ENCODE measurements at places on chromosomes 1 and 21.

DNA sequence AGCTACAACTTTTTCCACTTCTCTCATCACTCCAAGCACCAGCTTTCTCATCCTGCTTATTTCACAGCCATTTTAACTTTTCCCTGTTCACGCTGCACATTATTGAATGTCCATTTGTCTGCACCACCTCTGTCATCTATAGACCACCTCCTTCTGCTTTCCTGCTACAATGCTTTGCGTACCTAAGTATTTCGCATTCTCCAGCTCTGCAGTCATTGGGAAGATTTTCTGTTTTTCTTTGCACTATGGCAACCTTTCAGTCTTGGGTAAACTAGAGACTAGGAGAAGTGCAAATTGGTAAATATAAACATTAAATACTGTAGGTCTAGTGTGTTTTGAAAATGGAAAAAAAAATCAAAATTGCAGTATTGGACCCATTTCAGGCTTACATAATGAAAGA is 835 bp downstream of the CCDC30 start:
- DNase-seq = no peak

DNA sequence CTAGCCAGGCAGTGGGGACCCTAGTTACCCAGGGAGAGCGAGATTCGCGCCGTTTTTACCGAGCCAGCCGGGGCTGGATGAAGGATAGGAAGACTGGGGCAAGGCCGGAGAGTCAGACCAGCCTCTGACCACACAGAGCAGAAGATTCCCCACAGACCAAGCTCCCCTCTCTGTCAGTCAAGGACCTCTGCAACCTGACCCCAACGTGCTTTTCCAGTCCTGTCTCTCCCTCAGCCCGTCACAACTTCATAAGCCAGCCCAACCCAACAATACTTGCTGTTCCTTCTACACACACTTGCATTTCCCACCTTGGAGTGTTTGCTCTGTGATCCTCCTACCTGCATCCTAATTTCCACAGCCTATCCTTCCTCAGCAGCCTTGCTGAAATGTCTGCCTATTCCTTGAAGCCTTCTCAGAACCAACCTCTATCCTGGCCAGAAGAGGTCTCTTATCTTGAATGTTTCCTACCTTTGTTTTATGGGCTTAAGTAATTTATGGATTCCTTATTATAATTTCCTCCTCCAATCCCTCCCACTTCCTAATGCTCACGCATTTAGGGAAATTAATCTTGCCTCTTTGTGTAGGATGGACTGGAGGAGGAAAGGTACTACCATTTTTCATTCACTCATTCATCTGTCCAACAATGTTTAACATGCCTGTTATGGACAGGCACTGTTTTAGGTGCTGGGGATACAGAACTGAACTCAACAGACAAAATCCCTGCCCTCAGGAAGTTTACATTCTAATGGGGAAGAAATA is at the start of gene GSTM3:
Gene GSTM3, minus strand, starts transcription at position 424 of the 759 bp plus-strand sequence. CDS start 751 bp downstream, outside the sequence.
- no peak for DNase-seq

DNA sequence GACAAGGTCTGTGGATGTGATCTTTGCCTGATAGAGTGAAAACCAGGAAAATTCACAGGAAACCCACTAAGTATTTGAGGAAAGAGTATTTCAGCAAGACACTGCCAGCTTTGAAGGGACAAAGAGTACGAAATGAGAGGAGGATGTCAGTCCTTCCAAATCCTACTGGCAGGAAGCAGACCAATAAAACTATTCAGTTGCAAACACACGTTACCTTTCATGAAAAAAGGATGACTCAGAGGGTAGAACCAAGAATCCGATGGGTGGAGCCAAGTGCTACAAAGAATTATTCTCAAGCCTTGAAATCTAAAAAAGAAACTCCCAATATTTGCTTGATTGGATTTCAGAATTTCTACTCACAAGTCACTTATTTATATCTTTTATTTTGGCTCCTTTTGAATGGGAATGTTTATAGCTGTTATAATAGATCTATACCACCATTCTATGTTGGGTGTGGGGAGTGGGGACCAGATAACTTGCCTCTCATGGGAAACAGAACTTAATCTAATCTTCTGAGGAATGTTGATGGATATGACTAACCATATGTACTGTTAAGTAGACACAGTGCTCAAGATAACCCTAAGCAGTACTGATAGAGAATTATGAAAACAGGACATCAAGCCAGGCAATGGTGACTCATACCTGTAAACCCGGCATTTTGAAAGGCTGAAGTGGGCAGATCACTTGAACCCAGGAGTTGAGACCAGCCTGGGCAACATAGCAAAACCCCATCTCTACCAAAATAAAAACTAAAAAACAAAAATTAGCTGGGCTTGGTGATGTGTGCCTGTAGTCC is 19.3 kb upstream of the HEATR1 start:
- DNase-seq = no peak

DNA sequence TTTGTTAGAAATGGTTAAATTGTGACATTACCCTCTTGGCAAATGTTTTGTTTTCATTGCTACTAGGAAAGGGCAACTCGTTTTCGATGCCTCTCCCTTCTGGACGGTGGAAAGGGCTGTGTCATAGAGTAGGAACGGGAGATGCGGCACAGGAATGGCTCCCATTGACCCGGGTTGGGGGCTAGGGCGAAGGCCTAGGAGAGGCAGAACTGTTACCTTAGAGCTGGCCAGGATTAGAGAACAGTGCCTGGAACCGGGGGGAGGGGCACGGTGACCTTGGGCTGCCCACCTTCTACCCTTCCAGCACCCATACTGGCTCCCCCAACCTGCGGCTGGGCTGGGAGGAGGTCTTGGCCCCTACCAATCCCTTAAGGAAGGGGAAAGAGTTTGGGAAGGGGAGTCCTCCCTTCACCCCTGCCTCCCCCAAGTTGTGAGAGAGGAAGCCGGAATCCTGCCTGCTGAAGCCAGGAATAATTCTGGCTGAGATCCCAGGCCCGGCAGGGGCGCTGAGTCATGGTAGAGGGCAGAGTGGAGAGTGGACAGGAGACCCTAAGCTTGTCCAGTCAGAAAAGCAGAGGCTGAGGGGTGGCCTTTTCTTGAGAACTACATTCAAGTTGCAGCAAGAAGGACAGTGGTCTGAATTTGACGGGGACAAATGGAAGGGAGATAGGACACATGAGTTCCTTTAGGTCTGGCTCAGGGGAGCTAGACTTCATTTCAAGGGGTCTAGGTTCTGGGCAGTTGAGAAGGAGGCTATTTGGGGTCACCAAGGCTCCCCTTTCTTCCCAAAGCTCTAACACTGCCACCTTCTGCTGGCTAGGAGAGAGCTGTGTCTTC is 8.2 kb downstream of the LMNA start:
- DNase-seq = peak; percentile 96

DNA sequence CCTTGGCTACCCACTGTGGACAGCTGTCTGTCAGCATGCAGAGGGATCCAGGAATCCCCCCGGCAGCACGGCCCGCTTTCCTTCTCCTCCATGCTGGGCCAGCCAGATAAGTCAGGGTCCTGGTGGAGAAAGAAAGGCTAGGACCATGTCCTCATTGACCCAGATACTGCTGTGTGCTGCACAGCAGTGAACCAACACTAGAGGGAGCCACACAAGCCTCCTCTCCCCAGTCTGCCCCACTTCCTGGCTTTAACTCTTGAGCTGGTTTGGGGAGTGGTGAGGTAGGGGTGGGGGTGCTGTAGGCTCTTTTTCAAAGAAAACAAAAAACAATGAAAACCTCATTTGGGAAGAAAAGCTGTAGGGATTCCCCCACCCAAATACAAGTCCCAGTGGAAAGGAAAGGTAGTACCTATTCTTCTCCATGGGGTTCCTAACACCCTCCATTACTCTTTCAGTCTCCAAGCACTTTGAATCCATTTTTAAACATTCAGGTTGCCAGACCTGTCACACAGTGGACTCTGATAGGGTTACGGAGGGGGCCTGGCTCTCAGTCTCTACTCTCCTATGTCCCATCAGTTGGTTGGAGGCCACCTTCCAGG is 84.9 kb upstream of the CD1D start:
- peak; percentile 48 for DNase-seq

DNA sequence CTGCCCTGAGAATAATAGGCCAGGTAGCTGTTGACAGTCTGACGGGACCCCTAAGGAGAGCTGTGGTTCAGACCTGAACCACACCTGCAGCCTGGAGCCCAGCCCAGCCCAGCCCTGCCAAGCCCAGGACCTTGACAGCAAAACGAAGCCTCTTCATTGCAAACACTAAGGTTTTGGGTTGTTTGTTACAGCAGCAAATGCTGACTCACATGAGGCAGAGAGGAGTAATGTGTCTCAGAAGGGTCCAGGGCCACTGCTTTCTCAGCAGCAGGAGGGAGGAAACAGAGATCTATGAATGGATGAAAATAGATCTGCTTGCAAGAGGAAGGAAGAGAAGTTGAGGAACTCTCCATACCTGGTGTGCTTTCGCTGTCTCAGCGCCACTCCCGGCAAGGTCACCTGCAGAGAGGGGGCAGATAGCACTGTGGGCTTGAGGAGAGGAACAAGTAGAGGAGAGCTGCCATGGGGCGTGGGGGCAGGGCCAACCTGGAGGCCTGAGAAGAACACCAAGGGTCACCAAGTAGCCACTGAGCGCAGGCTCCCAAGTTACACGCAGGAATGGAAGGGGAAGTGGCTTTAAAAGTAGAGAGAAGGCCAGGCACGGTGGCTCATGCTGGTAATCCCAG is 127.2 kb downstream of the ZNF281 start:
- DNase-seq = no peak

DNA sequence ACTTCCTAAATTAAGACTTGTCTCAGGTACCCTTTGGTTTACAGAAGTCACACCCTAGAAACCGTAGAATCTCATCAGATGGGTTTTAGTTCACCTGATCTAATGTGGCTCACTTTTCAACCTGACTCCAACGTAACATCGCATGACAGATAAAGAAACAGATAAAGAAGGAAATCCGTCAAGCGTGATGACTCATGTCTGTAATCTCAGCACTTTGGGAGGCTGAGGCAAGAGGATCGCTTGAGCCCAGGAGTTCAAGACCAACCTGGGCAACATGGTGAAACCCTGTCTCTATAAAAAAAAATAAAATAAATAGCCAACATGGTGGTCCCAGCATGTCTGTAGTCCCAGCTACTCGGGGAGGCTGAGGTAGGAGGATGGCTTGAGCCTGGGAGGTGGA is 97.3 kb downstream of the SPSB1 start:
- no peak for DNase-seq

DNA sequence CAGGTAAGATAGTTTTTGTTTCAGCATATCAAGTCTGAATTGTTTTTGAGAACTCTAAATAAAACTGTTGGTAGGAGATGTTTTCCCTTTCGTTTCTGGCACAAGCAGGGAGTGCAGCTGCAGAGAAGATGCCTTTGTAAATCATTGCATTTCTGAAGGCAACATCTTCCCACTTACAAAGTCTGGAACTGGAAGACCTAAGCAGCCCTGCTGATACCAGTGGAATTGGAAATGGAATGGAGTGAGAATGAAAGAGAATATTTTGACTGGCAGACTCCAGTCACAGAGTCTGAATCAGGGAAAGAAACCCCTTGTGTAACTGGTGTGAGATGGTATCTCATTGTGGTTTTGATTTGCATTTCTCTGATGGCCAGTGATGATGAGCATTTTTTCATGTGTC is 815.6 kb downstream of the LTN1 start:
- DNase-seq = no peak

GRCh38 chr1:119898981-119899720 is 2.8 kb upstream of the ADAM30 start:
- no peak for DNase-seq

- DNase-seq = no peak
Measured at GRCh38 chr1:191882870-191883269, 275.4 kb upstream of the RGS18 start.

DNA sequence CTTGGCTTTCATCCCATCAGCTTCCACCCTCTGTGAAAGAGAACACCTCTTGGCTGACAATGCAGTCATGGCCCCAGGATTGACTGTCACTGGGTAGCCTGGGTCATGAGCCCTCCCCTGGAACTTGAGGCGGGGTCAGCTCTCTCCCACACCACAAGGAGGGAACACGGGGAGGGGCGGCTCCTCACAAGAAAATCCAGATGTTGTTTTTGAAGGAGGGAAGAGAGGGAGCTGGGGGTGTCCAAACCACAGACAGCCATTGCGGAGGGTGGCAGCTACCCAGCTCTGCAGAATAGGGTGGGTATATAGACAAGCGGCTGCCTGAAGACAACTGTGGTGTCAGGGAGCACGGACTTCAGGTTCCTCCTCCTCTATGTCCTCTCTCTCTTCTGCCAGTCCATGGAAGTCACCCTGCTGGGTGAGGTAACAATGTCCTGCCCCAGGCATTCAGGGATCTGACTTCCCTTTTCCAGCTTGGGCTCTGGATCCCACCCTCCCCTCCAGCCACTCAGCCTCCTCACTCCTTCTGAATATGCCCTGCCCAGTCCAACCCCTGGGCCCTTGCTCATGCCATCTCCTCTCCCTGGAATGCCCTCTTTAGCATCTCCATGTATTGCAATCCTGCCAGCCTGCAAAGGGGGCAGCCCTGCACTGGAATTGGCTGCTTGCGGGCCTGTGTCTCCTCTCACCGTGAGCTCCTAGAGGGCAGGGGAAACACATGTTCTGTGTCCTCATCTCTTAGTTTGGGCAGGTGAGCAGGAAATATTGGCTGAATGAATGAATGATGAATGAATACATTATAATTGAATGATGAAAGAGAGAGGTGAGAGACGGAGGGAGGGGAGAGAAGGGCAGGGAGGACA is 60.9 kb upstream of the RUNX3 start:
- DNase-seq = no peak

DNA sequence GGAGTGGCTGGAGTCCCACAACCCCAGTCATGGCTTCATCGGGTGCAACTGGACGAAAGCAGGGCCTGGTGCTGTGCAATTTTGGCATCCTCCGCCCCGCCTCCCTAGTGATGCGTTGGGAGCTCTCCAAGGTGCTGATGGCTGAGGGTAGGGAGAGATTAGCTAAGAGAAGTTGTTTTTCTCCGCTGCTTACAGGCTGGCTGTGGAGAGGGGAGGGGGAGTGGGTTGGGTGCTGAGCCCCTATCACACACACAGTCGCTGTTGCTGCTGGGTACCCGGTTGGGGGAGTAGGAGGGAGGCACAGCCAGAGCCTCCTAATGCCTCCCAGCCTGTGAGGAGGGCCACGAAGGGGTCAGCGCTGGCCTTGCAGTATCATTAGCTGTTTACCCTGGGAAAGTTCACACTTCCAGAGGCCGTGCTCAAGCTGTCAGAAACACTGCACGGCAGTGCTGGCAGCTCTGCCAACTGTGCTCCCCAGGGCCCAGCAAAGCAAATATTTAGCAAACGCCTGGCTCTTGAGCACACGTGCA is 110.0 kb downstream of the GRIK3 start:
- peak; percentile 8 for DNase-seq

DNA sequence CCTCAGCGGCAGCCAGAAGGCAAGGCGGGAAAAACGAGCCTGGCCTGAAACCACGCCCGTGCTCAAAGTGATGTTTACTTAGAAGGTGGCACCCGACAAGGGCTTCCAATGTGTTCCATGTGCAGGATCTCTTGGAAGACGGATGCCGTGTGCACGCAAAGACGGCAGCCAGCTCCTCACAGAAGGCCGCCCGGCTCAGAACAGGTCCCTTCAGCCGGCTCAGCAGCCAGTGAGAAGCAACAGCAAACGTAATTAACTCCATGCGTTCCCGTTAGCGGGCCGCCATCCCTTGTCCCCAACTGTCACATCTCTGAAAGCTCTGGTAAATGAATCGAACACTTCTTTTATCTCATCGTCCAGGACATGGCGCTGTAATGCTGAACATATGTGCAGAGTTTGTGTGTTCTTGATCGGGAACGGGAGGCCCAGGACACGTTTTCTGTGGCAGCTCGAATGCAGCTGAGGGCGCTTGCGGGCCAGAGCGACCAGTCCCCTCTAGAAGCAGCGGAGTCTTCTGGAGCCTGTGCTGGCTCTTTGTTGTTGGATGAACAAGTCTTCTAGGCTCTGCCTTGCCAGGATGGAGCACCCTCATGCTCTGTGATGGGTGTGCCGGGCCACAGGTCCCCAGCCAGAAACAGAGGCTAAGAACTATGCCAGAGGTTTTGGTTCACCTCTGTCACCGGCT is 94.6 kb upstream of the ARHGEF16 start:
- DNase-seq = no peak

GRCh38 chr1:59276439-59276851 is 20.4 kb upstream of the FGGY start:
- no peak for DNase-seq

Data from fibroblast of mammary gland (primary cell).